ENCODE measurements at places on chromosomes 7 and 10.

DNA sequence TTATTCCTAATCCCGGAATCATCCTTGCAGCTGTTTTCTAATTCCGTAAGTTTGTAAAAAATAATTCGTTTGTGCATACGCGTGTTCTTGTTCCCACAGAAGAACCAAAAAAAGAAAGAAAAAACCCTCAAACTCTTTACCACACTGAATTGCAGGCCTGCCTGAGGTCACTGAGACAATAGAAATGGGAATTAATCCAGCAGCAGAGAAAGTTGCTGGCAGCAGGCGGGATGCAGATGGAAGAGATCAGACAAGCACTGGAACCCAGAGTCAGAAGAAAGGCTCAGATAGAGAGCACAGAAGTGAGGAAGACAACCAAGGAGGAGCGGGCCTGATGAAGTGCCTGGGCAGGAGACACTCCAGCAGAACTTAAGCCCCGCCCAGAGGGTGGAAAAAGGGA, 141.5 kb upstream of the VWC2 start:
- DNase-seq, result no peak

DNA sequence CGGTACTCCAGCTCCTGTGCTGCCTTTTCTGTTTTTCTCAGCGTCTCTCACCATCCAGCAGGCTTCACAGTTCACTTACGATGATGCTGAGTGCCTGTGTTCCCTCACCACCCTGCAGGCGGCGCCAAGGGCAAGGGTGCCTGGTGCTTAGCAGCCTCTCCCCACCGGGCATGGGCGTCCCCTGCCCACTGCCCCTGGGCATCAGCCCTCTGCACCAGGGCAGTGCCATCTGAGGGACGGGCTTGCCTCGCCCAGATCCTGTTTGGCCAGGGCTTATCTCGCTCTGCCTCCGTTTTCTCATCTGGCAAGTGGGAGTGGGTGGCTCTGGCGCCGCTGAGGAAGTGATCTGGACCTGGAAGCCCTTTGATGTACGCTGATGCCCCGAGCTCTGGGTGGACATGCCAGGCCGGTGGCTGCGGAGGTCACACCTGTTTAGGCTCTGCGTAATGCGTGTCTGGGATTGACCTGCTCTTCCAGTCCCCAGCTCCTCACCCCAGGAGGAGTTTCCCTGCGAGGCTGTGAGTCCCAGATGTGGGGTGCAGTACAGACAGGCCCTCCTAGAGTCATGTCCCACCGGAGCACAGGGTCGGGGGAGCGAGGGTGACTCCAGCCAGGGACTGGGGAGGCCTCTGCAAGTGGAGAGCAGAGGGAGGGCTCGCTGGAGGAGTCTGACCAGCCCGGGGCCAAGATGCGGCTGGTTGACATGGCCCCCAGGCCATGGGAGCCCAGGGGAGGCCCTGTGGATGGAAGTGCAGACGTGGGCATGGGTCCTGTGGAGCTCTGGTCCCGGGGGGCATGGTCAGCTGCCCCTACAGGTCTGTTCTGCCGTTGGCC, 11.8 kb downstream of the TTYH3 start:
- no peak for DNase-seq

DNA sequence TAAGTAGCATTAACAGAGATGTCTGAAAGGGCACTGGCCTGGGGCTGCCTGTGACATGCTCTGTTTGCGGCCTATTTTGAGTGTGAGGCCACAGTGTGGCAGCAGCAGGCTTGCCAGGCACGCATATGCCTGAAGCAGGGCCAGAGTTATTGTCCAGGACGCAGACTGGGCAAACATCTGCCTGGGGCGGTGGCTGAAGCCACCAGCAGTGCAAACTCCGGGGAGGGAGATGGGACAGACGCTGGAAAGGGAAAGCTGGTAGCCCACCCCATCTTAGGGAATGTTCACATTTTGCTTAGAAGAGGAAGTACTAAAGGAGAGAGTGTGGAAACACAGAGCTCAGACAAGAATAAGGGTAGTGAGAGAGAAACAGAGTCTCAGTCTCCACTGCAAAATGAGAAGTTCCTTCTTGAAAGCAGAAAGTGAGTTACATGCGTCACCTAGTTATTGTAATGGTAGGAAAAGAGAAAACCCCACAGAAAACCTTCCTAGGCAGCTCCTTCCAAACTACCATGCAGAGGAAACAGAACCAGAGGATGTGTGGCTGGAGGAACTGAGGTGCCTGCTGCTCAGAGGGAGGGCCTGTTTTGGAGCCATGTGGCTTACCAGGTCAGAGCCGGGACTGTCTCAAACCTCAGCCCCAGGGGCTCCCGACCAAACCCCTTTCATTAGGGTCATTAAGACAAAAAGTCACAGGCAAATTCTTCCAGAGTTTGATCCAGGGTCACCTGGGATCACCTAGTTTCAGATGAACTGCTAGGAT, 14.5 kb downstream of the AKR1B1 start:
- no peak for DNase-seq

DNA sequence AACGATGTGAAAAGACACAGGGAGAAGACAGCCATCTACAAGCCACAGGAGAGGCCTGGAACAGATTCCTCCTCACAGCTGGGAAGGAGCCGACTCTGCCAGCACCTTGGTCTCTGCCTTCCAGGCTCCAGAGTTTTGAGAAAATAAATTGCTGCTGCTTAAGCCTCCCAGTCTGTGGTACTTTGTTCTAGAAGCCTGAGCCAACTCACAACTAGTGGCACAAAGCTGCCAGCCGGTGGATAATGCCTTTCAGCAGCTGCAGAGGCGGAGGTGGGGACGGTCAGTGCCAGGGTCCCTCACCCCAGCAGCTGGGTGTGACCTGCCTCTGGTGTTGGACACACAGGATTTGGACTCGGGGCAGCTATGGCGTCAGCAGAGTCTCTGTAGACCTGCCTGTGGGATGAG, 255.4 kb upstream of the PITRM1 start:
- DNase-seq, result no peak

DNA sequence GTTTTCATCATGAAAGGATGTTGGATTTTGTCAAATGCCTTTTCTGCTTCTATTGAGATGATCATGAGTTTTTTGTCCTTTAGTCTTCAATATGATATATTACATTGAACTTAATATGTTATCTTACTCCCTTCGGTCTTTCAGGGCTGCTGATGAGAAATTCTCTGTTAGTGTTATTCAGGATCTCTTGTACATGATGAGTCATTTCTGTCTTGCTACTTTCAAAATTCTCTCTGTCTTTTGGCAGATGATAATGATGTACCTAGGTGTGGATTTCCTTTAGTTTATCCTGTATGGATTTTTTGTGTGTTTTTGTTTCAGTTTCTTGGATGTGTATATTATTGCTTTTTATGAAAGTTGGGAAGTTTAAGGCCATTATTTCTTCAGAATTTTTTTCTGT, 320.9 kb upstream of the NPSR1 start:
- no peak for DNase-seq

DNA sequence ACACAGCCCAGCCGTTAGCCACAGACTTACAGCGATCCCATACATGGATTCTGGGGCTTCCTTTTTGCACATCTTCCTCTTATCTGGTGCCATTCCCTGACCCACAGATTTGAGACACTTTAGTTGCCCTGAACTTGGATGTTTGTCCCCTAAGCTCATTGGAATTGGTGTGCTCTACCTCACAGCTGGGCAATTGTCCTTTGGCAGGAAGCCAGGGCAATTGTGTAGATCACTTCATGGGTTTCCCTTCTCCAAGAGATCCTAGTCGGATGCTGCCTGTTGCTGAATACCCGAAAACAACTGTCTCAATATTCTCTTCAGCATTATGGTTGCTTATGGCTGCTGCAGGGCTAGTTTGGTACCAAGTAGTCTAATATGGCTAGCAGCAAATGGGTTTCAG, 470.7 kb upstream of the MKI67 start:
- no peak for DNase-seq
